Non-pigmented ciliary epithelial cell (primary cell): ENCODE measurements at places on chromosomes 16 and 17.

GRCh38 chr16:77775911-77776909, 12.2 kb upstream of the VAT1L start:
- no peak for DNase-seq

DNA sequence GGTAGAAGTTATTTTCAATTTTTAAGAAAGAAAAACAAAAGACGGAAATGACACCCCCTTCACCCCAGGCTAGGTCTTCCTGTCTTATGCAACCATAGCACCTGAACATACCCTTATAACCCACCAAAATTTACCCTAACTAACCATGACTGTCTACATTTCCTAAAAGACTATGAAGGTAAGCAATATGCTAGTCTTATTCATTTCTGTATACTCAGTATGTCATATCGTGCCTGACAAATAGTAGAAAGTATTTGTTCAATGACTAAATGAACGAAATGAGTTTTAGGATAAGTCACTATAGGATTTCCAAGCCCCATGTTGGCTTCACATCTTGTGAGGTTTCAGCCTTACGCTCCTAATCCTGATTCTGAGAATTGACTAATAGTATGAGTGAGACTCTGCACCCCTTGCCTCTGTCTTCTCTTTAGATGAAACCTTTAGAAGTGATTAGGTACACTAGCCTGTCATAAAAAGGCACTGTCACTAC, 6.5 kb downstream of the ADAT1 start:
- no peak for DNase-seq

GRCh38 chr17:17963066-17963465, 9.1 kb downstream of the TOM1L2 start:
- no peak for DNase-seq

GRCh38 chr17:62109378-62109902, 44.4 kb upstream of the MED13 start:
- peak; percentile 55 for DNase-seq

- DNase-seq, result no peak
These were observed 60.7 kb downstream of the WSB1 start for GRCh38 chr17:27354491-27355081.

GRCh38 chr16:49928176-49929041, 72.5 kb upstream of the ZNF423 start:
- no peak for DNase-seq

DNA sequence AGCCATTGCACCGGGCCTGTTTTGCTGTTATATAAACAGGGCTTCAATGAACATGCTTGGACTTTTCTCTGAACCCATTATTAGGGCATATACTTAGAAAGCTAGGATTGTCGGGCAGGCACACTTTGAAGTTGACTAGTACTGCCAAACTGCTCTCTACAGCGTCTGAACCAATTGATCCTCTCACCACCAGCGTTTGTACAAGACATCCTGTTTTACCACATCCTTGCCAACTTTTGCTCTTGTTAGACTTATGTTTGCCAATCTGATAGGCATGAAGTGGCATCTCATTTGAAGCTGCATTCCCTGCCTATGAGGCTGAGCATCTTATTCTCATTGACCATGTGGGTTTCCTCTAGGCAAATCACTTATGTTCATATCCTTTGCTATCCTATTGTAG, 7.4 kb upstream of the PPP1R9B start:
- no peak for DNase-seq

DNA sequence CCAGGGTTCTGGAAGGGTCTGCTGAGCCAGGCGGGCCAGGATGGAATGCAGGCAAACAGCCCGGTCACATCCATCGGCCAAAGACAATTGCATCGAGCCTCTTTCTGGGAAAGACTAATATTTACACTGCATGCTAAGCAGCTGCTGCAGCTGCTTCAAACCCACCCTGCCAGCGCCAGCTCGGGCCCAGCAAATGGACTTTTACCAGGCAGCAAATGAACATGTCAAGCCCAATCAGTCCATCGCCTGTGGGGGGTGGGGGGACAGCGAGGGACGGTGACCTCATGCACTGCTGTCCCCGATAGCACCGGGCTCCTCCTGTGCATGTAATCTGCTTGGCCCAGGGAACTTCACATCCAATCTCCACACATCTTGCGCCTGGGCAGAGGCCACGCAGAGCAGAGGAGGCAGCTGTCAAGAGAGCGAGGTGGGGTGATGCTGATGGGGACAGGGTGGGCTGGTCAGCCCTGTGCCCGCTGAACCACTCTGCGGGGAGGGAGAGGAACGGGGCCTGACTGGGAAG, 39.4 kb upstream of the CDH5 start:
- no peak for DNase-seq

DNA sequence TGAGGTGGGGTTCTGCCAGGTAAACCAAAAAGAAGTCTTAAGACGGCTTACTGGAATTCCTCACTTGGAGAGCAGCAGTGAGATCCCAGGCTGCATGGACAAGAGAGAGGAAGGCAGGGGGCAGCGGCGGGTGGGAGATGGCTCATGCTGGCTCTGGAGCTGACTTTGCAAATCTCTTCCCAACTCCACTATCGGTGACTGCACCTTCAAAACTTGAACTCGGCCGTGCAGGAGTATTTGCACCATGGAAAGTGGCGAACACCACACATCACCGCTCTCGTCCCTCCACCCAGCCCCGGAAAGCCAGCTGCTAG, 16.7 kb downstream of the CA5A start:
- no peak for DNase-seq
